ENCODE measurements at places on chromosomes 12 and 14. TPM values are rescaled to one million over a fixed set of nuclear protein-coding genes. Genes with fewer than 3 reads are reported as not detected.

DNA sequence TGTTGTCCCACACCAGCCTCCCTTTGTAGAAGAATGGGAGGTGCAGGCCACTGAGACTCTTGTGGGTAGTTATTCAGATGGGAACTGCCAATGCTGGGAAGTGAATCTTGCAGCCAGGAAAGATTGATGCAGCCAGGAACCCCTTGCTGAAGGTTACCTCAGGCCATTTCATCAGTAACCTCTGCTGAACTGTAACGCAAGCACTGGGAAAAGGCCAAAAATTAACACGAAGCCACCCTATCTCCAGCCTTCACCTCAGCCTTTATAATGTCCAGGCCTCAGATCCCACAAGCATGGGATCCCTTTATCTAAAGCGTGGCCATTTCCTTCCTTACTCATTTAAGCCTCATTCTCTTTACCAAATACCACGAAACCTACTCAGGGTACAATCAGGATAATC, 211.1 kb downstream of the SPTSSA start:
- DNase-seq: no peak

DNA sequence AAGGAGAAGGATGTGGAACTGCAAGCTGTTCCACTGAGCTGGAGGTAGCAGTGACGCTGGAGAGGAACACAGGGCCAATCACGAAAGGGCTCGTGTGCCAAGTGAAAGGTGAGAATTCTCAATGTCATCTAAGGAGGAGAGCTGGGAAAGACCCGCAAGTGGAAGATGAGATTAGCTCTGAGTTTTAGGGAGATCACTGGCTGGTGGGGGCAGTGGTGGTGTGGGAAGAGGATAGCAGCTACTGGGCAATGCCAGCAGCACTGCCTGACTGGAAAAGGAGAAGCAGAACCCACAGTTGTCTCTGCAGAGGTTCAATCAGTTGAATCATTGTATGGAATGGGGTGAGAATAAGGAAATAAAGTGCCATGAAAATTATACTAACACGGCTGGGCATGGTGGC, 27.8 kb downstream of the SLC25A47 start:
- no peak for DNase-seq

GRCh38 chr14:106141242-106142220, 615.1 kb downstream of the TMEM121 start:
- DNase-seq: no peak

ERG28 gene
- polyA plus RNA-seq: 14.6 TPM

- DNase-seq: no peak
Observed at GRCh38 chr14:88727057-88727456, 65.7 kb downstream of the EML5 start.

- no peak for DNase-seq
Observed at GRCh38 chr14:52602131-52602530, 49.5 kb downstream of the GPR137C start.

CMTM5 gene
- 3.7 TPM for polyA plus RNA-seq

DNA sequence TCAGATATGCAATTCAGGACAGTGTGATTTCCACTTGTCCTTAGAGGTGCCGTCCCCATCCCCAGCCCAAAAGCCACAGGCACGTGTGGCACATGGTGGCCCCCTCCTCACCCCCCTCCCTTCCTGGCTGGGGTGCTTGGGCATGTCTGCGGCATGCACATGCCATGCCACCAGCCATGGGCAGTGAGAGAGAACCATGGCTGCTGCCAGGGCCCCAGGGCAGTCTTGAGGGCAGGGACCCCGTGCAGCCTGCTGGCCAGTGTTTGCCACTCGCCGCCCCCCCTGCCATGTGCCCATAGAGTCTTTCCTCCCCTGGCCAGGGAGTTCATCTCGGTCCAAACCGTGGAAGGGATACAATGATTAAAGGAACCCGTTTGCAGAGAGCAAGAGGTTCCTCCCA, 41.5 kb downstream of the TNFAIP2 start:
- DNase-seq: no peak

LRRC43 gene
- polyA plus RNA-seq: 0.29 TPM

DAAM1 gene
- 27.2 TPM for polyA plus RNA-seq

- DNase-seq: no peak
Observed at GRCh38 chr14:81263777-81264410, 43.1 kb upstream of the GTF2A1 start.

- no peak for DNase-seq
Observed at GRCh38 chr14:105926373-105927095, 400.2 kb downstream of the TMEM121 start.

LGR5 gene
- polyA plus RNA-seq: 6.3 TPM

All from muscle of leg (tissue), 16 donors.